ENCODE measurements at places on chromosomes 4 and X.

GRCh38 chr4:134147941-134148340, 53.6 kb downstream of the PABPC4L start:
- no peak for DNase-seq

- no peak for DNase-seq
Observed at GRCh38 chr4:89800527-89801103, 36.3 kb downstream of the SNCA start.

GRCh38 chrX:125947501-125947900, 218.6 kb downstream of the DCAF12L2 start:
- no peak for DNase-seq

DNA sequence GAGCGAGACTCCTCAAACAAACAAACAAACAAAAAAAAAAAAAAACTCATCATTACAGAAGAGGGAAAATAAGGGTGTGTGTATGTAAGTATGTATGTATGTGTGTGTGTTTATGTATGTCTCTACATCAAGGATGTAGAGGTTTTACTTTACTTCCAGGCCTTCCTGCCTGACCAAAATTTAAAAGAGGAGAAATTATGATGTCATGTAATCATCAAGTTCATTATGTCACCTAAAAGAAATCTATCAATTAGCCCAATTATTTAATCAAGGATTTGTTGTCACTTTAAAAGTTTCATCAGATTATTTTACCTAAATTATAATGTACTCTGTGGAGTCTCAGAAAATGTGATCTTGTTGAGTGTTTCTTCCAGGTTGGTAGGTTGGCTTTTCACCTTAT, 21.6 kb downstream of the GUCY1A1 start:
- DNase-seq = no peak

GRCh38 chr4:108775921-108776320, 13.1 kb upstream of the ETNPPL start:
- no peak for DNase-seq

GRCh38 chrX:56762220-56762619, 33.2 kb downstream of the NBDY start:
- no peak for DNase-seq

DNA sequence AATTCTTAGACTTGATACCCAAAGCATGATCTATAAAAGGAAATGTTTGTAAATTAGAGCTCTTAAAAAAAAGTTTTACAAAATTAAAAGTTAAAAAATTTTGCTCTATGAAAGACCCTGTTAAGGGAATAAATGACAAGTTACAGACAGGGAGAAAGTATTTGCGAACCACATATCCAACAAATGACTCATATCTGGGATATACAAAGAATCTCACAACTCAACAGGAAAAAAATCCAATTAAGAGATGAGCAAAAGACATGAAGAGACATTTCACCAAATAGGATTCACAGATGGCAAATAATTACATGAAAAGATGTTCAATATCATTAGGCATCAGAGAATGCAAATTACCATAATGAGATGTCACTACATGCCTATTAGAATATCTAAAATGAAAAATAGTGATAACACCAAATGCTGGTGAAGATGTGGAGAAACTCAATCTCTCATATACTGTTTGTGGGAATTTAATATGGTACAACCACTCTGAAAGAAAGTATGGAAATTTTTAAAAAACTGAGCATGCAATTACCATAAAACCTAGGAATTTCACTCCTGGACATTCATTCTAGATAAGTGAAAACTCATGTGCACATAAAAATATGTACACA, 100.8 kb upstream of the EOLA2 start:
- DNase-seq = no peak

- no peak for DNase-seq
Observed at GRCh38 chr4:1521821-1522361, 115.6 kb upstream of the NKX1-1 start.

DNA sequence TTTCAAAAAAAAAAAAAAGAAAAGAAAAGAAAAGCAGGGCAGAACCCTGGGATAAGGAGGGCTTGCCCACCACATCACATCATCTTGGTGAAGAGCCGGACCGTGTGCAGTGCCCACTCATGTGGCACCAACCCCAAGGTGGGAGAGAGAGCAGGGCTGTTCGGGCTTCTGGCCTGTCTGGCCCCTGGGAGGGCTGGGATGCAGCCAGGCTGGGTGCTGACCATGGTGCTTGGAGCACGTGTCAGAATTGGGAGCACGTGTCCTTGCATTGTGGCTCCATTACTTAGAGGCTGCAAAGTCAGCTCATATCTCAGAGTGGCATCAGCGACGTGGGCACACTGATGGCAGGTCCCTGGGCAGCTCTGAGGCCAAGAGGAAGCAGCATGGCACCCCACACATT, 100.9 kb upstream of the AFAP1 start:
- DNase-seq = no peak

DNA sequence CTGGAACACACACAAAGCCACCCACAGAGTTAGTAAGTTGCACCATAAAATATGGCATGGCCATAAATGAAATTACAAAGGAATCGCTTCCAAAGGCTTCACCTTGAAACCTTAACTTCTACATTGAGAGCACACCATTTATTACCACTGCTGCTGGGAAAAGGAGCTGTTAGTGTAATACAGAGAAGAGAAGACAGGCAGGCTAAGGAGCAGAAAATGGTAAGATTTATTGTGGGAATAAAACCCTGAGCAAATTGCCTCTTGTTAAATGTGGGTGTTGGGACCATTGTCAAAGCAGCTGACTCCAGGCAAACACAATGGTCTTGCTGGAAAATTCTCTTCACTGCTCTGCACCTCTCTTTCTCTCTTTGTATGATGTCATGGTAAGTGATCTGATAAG, 79.2 kb upstream of the NHS start:
- DNase-seq = no peak

DNA sequence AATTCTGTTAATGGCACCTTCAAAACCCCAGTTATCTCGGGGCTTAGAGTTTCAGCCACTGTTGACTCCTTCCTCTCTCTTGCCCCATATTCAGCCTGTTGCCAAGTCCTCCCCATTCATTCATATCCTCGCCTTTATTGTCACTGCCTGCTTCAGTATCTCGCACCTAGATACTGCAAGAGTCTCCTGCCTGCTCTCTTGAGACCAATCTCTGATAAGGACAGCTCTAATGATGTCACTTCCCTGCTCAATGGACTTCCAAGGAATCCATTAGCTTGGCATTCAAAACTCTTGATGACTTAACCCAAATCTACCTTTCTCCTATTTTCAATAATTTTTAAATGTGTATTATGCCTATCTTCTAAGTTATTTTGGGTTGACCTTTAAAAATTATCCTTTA, 1.1 kb upstream of the UBE2A start:
- no peak for DNase-seq

- DNase-seq = no peak
Observed at GRCh38 chrX:716136-716535, 85.5 kb downstream of the SHOX start.

DNA sequence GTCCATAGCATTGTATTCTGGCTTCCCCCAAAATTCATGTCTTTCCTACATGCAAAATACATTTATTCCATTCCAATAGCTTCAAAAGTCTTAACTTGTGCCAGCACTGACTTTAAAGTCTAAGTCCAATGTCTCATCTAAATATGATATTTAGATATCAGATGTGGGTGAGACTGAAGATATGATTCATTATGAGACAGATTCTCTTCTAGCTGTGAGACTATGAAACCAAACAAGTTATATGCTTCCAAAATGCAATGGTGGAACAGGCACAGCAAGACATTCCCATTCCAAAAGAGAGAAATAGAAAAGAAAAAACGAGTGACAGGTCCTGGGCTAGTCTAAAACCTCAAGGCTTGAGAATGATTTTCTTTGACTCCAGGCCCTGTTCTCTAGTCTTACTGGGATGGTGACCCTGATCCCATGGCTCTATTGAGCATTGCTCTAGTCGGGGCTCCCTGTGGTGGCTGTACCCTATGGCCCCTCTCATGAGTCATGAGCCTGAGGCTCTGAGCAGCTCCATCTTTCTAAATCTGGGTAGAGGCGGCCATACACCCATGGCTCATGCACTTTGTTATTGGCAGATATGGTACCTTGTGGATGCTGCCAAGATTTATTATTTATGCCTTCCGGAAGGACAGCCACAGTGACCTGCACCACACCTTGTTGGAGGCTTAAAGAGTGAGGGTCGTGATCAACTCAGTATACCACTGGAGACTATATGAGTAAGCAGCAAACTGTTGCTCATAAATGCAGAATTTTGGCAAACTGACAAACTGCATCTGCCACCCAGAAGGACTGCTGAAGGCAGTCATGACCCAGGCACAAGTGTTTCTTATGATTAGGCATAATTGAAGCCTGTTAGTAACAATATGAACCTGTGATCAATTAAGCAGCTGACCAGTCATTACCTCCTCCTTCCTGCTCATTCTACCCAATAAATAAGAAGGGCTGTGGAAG, 38.5 kb upstream of the BOD1L1 start:
- no peak for DNase-seq

DNA sequence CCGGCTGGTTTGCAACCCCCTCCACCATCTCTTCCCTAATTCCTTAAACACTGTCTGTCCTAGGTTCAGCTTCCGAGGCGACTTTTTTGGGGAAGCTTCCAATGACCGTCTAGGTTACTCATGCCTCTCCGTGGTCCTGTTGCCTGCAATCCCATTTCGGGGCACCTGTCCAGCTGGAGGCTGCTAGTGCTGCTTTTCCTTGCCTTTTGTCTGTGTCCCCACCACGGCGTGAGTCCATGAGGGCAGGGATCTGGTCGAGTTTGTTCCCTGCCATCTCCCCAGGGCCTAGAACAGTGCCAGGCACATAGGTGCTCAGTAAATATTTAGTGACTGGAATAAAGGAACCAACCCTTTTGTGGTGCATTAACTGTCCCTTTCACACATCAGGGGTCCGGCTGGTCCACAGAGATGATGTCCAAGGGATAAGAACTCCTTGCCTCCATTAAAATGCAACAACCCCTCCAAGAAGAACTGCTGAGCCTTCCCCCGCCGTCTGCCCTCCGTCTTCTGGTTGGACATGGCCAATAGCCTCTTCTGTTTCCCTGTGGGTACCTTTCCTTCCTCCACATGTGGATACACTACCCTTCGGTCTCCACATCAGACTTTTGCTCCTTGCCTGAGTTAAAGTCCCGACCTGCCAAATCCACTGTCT, 5.7 kb upstream of the SORCS2 start:
- DNase-seq = no peak

- DNase-seq = no peak
Observed at GRCh38 chr4:76447393-76447851, 12.4 kb downstream of the SHROOM3 start.

Measured in HEK293T (cell line).